ENCODE measurements at places on chromosomes 3 and 15.
A peak's percentile ranks its signal among the peaks of the same experiment; 100 is the strongest.

DNA sequence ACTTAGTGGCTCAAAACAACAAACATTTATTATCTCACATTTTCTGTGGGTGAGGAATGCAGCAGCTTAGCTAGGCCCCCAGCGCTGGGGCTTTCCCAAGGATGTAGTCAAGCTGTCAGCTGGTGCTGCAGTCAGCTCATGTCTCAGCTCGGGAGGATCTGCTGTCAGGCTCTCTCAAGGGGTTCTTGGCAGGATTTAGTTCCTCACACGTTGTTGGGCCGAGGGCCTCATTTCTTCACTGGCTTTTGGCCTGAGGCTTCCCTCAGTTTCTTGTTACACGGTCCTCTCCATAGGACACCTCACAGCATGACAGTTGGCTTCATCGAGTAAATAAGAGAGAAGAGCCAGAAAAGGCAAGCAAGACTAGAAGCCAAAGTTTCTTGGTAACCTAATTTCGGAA, 13.7 kb upstream of the U2SURP start:
- DNase-seq = no peak

- no peak for DNase-seq
Measured at GRCh38 chr3:1696669-1697275, 401.9 kb upstream of the CNTN4 start.

GRCh38 chr3:23991683-23992628, 46.9 kb downstream of the NR1D2 start:
- DNase-seq = peak; percentile 39

DNA sequence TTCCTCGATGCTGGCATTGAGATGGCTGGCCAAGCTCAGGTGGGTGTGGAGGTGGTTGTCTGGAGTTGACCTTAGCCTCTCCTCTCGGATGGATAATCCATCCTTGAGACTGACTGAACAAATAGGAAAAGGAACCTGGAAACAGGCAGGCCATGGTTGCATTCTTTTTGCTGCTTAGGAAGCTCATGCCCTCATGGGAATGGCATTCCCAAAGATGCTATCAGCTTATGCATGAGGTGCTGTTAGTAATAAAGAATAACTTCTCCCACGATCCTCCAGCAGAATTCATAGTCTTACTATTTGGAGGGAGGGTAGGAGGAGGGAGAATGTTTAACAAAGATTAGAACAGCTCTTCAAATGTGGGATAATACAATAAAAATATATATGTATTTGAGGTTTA, 303.0 kb upstream of the TPM1 start:
- DNase-seq = no peak
